Calu3 (cell line): ENCODE measurements at places on chromosomes 13 and 19.

DNA sequence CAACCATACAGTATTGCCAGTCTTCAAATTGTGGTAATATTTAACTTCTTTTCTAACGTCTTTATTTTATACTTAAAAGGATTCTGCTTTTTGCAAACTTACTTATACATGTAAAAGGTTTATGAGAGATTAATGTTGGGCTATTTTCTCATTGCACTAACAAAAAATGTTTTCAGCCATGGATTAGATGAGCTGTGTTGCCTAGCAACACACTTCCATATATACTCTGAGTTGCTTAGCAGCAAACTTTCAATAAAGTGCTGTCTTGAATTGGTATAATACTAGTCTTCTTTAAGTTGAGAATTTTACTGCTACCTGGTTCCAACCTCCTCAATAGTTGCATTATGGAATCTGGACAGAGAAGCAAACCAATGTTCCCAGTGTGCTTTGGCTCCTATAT lies 777.4 kb upstream of the PCDH9 start:
- no peak for DNase-seq

GRCh38 chr13:40682449-40683240 lies 16.2 kb upstream of the FOXO1 start:
- no peak for DNase-seq

- DNase-seq = no peak
Measured at GRCh38 chr19:10118960-10119359, 739 bp downstream of the EIF3G start.

DNA sequence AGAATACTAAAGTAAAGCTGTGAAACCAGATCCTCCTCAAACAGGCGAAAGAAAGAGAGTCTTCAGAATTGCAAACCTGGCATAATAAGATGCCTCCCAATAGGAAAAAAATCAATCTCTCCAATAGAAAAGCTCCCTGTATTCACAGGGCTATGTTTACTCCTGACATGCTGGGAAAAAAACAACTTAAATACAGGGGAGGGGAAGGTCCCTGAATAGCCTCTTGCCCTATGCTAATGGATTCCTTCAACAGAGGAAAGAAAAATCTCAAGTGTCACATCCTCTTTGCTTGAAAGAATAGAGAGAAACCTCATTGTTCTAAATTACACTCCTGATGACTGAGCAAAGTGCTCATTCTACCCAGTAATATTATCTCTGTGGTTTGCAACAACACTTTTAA lies 1271.1 kb upstream of the PRR20A start:
- no peak for DNase-seq

GRCh38 chr13:73497430-73497829 lies 438.6 kb downstream of the KLF5 start:
- DNase-seq = no peak

- DNase-seq = peak; percentile 84
Measured at GRCh38 chr19:13172346-13173138, 22.3 kb downstream of the IER2 start.

DNA sequence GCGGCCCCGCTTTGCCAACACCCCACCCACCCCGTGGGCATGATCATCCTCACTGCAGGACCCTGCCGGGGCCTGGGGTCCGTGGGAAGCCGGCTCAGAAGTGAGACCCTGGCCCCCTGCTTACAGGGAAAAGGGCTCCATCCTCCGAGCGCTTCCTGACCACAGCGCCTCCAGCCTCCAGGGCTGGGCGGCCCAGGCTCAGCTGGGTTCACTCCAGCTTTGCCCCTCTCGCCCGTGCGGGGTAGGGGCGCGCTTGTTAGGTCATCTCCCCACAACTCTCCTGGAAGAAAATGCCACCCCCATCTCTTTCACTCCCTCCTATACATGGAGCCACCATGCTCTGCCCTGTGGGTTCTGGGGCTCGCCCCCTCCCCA lies 6.6 kb upstream of the C1QTNF9B start:
- no peak for DNase-seq

DNA sequence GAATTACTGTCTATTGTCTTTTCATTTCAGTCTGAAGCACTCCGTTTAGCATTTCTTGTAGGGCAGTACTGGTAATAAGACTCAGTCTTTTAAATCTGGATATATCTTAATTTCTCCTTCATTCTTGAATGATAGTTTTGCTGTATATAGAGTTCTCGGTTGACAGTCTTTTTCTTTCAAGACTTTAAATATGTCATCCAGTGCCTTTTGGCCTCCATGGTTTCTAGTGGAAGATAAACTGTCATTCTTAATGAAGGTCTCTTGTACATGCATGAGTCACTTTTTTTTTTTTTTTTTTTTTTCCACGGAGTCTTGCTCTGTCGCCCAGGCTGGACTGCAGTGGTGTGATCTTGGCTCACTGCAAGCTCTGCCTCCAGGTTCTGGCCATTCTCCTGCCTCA lies 27.2 kb upstream of the ZDHHC20 start:
- DNase-seq = no peak
